ENCODE measurements at places on chromosomes 12 and 14. TPM values are rescaled to one million over a fixed set of nuclear protein-coding genes. Genes with fewer than 3 reads are reported as not detected.

- no peak for DNase-seq
Measured at GRCh38 chr12:2834581-2835491, at the start of gene NRIP2. TSS of gene NRIP2 (minus strand) at chr12:2835035. CDS start at chr12:2834983, 52 bp downstream.

- no peak for DNase-seq
Measured at GRCh38 chr14:57266065-57266464, 2.6 kb downstream of the EXOC5 start.

GRCh38 chr14:64930085-64930843 is 12.3 kb downstream of the GPX2 start:
- DNase-seq: no peak

DNA sequence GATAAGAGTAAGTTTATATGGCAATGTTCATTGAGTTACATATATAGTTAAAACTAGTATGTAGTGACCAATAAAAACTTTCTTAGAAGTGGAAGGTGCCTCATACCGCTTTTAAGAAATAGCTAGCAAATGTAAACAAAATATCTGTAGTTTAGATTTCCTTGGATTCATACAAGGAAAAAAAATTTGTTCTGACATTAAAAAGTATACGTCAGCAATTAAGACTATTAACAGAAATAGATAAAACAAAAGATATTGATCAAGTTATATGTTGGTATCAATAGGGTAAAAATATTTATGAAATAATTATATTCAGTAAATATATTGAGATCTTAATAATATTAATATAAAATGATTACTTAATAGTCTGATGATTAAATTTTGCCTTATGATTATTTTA is 718.8 kb upstream of the LRFN5 start:
- DNase-seq: no peak

The SIX4 gene
- polyA plus RNA-seq: 0.33 TPM

The RDH5 gene
- polyA plus RNA-seq: 12.6 TPM

The KLRD1 gene
- 0.12 TPM for polyA plus RNA-seq

All from pancreas (tissue), 10 donors.